ENCODE measurements at places on chromosomes 2 and 18.

GRCh38 chr2:222747526-222748160, 76.2 kb downstream of the MOGAT1 start:
- no peak for DNase-seq

DNA sequence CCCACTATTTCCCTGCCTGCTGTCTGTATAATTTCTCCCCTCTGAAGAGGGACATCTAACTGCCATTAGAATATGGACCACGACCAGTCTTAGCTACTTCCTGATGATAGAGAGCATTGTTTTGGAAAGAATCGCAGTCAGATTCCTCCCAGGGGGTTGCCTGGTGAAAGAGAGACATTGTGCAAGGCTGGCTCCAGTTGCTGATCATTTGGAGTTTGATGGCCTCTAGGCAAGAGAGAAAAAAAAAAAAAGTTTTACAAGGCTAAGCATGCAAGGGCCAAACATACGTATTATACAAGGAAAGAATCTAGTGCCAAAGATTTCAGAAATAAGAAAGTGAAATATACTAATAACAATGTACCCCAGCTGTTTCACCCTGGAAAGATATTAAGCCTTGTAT, 182.2 kb downstream of the CMPK2 start:
- no peak for DNase-seq

- DNase-seq = no peak
Observed at GRCh38 chr2:58870704-58871103, 629.6 kb upstream of the FANCL start.

- DNase-seq = no peak
Observed at GRCh38 chr18:63083555-63083954, 236.0 kb downstream of the BCL2 start.

- no peak for DNase-seq
Observed at GRCh38 chr2:181851726-181852125, 39.8 kb upstream of the ITPRID2 start.

GRCh38 chr2:228369400-228370031, 188.0 kb upstream of the SPHKAP start:
- no peak for DNase-seq

DNA sequence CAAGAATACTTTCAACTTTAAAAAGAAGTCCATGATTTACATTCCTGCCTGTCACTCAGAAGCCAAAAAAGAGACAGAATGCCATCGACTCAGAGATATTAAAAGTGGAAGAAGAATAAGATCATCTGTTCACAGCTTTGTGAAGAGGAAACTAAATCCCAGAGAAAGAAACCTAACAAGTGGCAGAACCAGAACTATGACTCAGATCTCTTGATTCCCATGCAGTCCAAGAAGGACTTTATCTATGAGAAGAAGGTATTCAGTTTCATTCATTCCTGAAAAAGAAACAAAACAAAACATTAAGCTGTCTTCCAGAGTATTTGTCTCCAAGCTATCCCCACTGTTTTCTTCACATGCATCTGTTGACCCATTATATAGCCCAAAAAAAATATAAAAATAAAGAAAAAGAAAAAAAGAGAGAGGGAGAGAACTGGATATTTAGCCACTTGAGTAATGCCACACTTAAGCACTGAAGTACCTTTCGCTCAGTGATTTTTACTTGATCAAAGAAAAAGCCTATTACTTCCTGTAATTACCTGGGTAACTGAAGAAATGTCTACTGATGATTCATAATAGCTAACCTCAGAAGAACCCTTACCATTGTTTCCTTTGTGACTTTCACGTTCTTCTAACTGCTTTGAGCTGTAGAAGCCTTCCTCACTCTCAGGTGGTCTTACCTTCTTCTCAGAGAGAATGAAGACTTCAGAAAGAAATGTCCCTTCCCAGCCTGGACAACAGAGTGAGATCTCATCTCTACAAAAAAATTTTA, 17.7 kb upstream of the AKAIN1 start:
- DNase-seq = no peak

- peak; percentile 37 for DNase-seq
Observed at GRCh38 chr2:190469771-190470170, 61.6 kb downstream of the MFSD6 start.

GRCh38 chr18:71105078-71105819, 816.4 kb downstream of the SOCS6 start:
- DNase-seq = no peak

DNA sequence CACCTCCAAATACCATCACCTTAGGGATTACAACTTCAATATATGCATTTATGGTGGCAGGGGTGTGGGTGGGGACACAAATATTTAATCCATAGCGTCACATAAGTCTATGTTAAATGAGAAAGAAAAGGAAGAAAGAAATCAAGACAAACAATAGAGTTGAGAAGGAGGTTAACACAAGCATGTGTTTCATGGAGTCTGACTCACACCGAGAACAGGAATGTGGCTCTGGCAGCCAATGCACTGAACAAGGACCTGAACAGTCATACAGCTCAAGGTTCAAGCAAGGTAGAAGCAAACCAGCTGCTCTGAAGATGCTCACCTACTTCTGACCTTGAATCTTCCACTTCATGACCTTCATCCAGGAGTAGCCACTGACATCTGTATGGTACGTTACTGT, 36.2 kb upstream of the LPIN1 start:
- DNase-seq = no peak

DNA sequence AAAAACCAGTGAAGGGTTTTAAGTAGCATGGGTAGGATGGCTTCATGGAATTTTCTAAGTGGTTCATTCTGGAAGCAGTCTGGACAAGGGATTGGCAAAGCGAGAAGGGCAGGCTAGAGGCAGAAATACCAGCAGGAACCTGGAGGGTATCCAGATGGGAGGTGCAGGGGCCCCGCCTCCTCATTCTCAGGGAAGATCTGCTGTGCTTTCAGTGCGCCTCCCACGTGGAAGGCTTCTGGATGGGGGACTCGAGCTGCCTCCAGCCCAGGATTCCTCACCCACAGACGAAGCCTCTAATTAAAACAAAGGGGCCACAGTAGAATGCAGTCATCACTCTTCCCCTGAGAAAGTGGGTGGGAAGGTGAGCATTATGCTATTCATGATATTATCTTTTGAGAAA, 79.8 kb downstream of the VSNL1 start:
- DNase-seq = no peak

- DNase-seq = no peak
Observed at GRCh38 chr2:120599072-120599471, 136.6 kb upstream of the GLI2 start.

GRCh38 chr2:240816584-240817495, 3.2 kb downstream of the KIF1A start:
- no peak for DNase-seq

DNA sequence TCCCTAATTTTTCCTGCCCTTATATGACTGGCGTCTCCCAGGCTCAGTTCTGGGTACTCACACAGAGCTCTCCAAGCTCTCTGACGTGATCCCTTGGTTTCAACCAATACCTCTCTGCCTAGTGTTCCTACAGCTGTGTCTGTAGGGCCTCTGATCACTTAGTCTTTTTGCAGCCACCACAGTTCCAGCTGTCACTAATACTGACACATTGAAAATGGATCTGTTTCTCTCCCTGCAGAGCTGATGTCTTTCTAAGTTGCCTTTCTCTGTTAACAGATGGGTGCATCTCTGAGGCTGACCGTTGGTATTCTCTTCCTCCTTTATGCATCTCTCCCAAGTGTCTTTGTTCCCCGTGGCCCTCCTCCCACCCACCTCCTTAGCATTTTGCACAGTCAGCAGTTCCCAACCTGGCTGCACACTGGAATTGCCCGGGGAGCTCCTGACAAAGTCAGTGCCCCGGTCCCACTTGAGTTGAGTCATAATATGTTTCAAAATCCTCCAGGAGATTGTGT, 62.5 kb downstream of the CERS6 start:
- no peak for DNase-seq

GRCh38 chr2:53021292-53021691, 746.3 kb upstream of the CHAC2 start:
- no peak for DNase-seq

- no peak for DNase-seq
Observed at GRCh38 chr2:23420091-23420839, 35.3 kb downstream of the KLHL29 start.

- no peak for DNase-seq
Observed at GRCh38 chr18:8942909-8943545, 159.5 kb upstream of the NDUFV2 start.

DNA sequence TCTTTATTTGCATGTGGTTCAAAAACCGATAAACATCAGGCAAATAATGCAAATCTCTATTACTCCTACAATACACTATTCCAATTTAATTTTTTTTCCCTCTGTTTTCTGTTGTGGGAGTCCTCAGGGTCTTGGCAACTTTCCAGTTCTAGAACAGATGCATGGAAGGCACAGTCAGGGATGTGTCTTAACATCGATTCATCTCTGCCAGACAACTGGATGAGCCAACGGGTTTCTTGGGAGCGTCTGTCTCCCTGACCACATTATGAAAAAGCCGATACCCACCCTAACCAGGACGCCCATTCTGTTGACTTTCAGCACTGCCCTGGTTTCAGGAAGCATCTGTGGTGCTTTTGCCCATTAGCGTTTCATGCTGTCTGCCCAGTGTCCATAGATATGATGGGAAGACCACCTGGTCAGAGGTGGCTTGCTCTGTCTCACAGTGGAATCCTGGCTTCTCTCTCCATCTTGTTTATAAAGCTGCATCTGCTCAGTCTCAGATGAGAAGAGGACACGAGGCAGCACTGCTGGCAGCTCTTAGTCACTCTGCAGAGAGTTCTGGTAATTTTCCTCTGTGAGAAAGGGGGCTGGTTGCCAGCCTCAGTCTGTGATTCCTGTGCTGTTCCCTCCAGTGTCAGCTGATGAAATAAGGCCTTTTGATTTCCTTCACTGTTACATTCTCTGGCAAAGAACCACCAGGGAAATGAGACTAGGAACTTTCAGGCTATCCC, 57.9 kb upstream of the KCNE4 start:
- DNase-seq = no peak

GRCh38 chr2:160498137-160498536, 4.5 kb upstream of the RBMS1 start:
- no peak for DNase-seq

GRCh38 chr18:61618816-61619215, 274.0 kb downstream of the RNF152 start:
- no peak for DNase-seq

DNA sequence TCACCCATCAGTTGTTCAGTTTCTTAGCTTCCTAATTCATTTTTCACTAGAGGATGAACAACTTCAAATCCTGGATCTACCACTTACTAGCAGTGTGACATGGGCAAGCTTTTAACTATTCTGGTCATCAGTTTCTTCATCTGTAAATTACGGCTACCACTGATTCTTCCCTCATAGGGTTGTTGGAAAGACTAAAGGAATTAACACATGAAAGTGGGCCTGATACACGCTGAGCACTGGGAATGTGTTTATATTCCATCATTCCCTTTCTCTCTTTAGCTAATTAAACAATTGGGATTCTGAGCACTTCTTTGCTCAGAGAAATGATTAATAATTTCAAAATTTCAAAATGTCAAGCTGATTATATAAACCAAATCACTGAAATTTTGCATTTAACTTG, 862.3 kb upstream of the GCFC2 start:
- no peak for DNase-seq

All from CD4-positive, alpha-beta T cell treated with Interleukin-4 for 1 hour (primary cell).